Heart right ventricle (tissue), 16 donors: ENCODE measurements at places on chromosomes 12 and 14. TPM values are rescaled to one million over a fixed set of nuclear protein-coding genes. Genes with fewer than 3 reads are reported as not detected.

- peak overlapping the region; percentile 98 for H3K27ac ChIP-seq
- DNase-seq = no peak
- peaks cover 45% of the 10 kb centered on the region for H3K36me3 ChIP-seq
- H3K4me1 ChIP-seq = peaks cover 64% of the 10 kb centered on the region
- H3K27me3 ChIP-seq = no peaks in the 10 kb centered on the region
- H3K4me3 ChIP-seq = peak overlapping the region; percentile 18
Observed at GRCh38 chr12:53214221-53214620, 7.2 kb upstream of the ITGB7 start.

GRCh38 chr12:79978692-79979091, 43.8 kb upstream of the PPP1R12A start:
- H3K27me3 ChIP-seq = no peaks in the 10 kb centered on the region
- no peak overlapping the region for H3K4me3 ChIP-seq
- H3K4me1 ChIP-seq = no peaks in the 10 kb centered on the region
- DNase-seq = no peak
- H3K27ac ChIP-seq = no peak overlapping the region
- H3K36me3 ChIP-seq = no peaks in the 10 kb centered on the region

The RESF1 gene
- total RNA-seq = 20.1 TPM

The DDX47 gene
- total RNA-seq = 30.0 TPM

The LALBA gene
- not detected for total RNA-seq

DNA sequence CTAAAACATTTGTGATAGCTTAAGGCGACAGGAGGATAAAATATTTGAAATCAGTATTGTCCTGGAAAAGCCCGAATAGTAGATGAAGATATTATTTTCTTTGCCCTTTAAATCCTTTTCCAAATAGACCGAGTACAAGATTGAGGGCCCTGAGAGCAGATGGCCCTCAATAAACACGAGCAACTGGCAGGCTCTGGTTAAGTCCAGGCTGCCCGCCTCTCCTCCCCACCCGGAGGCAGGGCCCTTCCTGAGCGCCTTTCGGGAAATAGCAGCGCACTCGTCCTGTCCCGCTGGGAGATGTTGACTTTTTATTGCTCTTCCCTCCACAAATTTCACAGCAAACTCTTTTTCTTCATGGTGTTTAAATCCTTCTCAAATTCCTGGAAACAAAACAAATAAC, 50.8 kb upstream of the MAX start:
- no peaks in the 10 kb centered on the region for H3K27me3 ChIP-seq
- H3K27ac ChIP-seq = no peak overlapping the region
- DNase-seq = no peak
- H3K4me1 ChIP-seq = peaks cover 7% of the 10 kb centered on the region
- no peak overlapping the region for H3K4me3 ChIP-seq

DNA sequence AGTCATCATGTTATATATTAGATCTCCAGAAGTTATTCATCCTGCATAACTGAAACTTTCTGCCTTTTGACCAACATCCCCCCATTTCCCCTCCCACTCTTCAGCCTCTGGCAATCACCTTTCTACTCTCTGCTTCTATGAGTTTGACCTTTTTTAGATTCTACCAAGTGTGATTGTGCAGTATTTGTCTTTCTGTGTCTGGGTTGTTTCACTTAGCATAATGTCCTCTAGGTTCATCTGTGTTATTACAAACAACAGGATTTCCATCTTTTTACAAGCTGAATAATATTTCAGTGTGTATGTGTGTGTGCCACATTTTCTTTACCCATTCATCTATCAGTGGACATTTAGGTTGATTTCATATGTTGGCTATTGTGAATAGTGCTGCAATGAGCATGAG, 11.2 kb upstream of the WSCD2 start:
- no peak overlapping the region for H3K27ac ChIP-seq
- no peak overlapping the region for H3K4me3 ChIP-seq
- no peak for DNase-seq
- H3K36me3 ChIP-seq = no peaks in the 10 kb centered on the region
- peaks cover 17% of the 10 kb centered on the region for H3K27me3 ChIP-seq

DNA sequence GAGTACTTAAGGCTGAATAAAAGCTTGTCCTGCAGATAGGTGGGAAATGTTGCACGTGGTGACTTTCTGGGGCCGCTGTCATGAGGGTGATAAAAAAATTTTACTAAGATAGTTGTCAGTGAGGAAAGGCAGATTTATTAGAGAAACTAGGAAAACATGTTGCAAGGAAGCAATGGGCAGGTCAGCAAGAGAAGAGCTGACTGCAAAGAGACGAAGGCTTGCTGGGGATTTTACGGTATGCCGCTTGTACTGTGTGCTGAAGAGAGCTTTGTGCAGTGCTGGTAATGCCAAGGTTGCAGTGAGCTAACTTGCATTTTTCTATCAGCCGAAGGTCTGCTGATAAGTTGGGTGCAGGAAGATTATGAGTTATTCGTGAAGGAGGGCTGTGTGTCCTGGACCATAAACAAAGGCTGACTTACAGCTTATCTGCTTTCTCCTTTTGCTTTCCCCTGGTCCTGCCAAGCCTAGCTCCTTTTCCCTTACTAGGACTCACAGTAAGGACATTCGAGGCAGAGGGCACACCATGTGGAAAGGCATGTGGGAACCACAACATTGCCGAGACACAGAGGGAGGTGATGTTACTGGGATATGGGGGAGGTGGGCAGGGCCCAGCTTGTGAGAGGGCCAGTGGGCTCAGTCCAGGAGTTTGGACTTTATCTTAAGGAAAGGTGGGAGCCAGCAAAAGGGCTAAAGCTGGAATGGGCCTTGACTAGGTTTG, 7.4 kb upstream of the CCDC88C start:
- no peak for DNase-seq
- no peaks in the 10 kb centered on the region for H3K27me3 ChIP-seq
- H3K27ac ChIP-seq = no peak overlapping the region
- no peak overlapping the region for H3K4me3 ChIP-seq
- no peaks in the 10 kb centered on the region for H3K36me3 ChIP-seq
- no peaks in the 10 kb centered on the region for H3K4me1 ChIP-seq

DNA sequence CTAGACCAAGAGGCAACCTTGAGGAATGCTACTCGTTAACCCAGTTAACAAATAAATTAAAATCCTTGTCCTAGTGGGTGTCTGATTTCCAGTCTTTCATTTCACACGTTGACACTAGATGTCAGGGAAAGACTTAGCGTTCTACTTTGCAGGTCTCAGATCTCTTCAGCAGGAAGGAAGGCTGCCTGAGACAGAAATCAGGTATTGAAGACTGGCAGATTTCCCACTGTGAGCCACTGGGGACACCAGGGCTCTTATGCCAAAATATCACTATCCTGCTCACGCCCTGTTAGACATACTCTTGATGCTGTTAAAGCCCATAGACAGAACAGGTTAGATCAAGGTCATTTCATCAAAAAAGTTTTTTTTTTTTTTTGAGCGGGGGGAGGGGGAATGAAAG, 33.0 kb downstream of the EMP1 start:
- H3K4me3 ChIP-seq = no peak overlapping the region
- no peaks in the 10 kb centered on the region for H3K36me3 ChIP-seq
- no peak overlapping the region for H3K27ac ChIP-seq
- no peaks in the 10 kb centered on the region for H3K27me3 ChIP-seq
- no peaks in the 10 kb centered on the region for H3K4me1 ChIP-seq
- no peak for DNase-seq
